ENCODE measurements at places on chromosomes 5 and 9. TPM values are rescaled to one million over a fixed set of nuclear protein-coding genes. Genes with fewer than 3 reads are reported as not detected.

DNA sequence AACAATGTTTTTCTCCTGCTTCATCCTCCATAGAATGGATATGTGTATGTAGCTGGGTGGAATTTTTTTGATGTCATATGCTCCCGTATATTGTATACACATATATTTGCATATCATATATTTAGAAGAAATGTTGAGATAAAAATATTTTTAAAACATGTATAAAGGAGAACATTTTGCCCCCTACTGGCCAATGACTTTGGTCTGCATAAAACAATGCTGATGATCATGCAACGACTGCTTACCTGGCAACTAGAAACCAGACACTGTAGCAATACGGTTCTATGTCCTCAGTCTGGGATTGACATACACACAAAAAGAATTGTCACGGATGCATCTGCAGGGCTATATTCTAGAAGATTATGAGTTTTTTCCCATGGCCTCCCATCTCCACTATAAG is 503.6 kb downstream of the ELAVL2 start:
- DNase-seq = no peak

DNA sequence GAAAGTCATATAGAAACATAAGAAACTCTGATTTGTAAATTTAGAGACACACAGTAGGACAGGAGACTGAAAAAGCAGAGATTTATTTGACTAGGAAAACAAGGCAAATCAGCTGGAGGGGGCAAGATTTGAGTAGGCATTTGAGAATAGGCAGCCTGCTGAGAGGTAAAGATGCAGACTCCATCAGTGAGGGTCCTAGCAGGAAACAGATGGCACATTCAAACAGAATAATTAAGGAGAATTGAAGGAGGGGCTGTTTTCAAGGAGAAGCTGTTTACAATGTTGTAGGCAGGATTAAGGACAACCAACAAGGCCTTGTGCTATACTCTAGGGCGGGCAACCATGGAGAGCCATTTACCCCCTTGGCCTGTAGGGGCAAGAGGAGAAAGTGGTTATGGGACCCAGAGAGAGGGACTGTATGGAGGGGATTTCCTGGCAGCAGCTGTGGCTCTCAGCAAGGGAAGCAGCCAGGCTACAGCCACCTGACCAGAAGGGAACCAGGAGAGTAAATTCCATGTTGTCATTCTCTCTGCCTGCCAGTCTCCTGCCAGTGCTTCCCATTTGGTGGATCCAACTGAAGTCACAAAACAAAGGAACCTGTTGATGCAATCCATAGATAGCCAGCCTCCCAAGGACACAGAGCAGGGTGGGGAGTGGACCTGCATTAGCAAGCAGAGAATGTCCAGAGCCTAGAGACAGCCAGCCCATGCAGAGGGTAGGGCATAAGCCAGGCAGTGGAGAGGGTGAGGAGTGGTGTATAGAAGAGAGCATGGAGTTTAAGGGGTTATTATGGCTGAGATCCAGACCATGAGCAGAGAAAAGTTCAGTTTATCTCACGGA is 38.2 kb downstream of the PAPPA start:
- DNase-seq = peak; percentile 42

- no peak for DNase-seq
Measured at GRCh38 chr5:133801955-133802751, 166.3 kb downstream of the C5orf15 start.

GRCh38 chr5:166430491-166431319 is 1860.7 kb upstream of the WWC1 start:
- DNase-seq = no peak

Gene AMBP
- total RNA-seq = 0.91 TPM

DNA sequence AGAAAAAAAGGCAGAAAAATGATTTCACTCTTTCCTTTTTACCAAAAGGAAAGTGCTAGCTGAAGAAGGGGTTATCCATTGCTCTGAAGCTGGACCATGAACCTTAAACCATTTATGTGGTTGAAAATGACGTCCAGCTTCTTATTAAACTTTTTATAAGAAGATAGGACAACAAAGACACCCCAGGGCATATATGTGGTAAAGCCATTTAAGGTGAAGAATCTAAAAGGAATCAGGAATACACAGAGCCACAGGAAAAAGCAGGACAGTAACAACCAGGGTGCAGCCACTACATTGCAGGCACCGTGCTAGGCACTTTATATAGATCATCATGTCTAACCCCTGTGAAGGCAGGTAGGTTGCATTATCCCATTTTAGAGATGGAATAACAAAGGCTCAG is 42.1 kb downstream of the RASEF start:
- no peak for DNase-seq

DNA sequence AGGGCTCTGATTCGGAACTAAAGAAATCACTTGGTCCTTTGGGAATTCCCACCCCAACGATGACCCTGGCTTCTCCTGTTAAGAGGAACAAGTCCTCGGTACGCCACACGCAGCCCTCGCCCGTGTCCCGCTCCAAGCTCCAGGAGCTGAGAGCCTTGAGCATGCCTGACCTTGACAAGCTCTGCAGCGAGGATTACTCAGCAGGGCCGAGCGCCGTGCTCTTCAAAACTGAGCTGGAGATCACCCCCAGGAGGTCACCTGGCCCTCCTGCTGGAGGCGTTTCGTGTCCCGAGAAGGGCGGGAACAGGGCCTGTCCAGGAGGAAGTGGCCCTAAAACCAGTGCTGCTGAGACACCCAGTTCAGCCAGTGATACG is 83.4 kb downstream of the GOLPH3 start:
- DNase-seq = no peak

GRCh38 chr5:15526413-15526812 is 26.4 kb downstream of the FBXL7 start:
- DNase-seq = no peak

DNA sequence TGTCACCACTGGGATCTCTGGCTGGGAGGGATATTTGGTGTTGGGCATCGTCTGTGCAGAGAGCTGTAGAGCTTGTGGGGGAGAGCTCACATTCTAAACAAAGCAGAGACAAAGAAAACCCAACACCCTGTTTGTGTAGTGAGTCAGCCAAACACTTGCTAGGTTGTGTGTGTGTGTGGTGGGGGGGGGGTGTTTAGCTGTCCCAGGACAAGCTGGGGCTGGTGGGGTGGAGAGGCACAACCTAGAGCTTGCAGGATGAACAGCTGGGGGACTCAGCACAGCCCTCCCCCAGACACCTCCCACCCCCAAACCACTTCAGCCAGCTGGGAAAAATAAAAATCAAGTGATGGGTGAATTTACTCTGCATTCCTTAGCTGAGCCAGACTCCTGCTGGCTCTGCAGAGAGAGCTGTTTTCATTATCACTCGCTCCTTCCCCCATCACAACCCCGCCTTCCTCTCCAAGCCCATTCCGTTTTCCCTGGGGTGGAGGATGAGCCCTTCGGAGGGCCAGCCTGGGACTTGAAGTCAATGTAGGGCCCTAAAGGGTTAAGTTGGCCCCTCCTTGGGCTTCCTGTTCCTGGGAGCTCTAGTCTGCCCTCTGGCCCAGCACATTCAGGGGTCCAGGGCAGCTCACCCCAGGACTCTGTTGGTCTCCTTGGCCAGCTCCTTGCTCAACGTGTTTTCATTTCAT is 2.6 kb downstream of the OLFML2A start:
- peak; percentile 95 for DNase-seq

GRCh38 chr5:84724683-84725082 is 340.0 kb upstream of the EDIL3 start:
- DNase-seq = peak; percentile 66
